ENCODE measurements at places on chromosomes 12 and 14.

- peak; percentile 38 for DNase-seq
Measured at GRCh38 chr12:66398931-66399910, 96.9 kb downstream of the HELB start.

DNA sequence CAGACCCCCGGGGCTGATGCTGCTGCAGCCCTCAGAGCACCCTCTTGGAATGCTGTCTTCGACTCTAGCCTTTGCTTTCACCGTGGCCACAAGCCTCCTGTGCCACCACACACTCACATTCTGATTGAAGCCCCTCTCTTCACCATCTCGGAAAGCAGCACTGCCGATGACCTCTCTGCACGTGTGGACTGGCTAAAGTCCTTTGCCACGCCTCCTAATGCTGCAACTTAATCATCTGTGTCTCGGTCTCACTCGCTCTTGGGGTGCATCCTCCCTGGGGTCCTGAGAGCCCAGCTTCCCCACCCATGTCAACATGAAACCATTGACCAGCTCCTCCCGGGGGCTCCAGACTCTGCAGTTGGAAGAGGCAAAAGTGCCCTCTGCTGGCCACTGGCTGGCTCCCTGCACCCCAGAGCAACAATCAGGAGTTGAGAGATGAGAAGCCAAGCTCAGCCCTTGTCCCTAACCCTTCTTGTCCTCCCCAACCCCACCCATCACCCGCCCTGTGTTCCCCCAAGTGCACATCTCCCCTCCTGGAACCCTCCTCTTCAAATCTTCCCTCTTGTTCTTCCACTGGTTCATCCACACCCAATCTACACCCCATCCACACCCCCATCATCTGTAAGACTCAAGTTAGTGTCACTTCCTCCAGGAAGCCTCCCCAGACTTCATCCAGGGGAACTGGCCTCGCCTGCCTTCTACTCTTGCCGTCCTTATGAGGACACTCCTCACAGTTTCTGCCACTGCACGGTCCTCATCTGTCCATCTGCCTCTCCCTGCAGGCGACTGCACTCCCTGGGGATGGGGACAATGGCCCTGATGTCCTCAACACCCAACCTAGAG is 23.6 kb upstream of the FAM181A start:
- DNase-seq = no peak

DNA sequence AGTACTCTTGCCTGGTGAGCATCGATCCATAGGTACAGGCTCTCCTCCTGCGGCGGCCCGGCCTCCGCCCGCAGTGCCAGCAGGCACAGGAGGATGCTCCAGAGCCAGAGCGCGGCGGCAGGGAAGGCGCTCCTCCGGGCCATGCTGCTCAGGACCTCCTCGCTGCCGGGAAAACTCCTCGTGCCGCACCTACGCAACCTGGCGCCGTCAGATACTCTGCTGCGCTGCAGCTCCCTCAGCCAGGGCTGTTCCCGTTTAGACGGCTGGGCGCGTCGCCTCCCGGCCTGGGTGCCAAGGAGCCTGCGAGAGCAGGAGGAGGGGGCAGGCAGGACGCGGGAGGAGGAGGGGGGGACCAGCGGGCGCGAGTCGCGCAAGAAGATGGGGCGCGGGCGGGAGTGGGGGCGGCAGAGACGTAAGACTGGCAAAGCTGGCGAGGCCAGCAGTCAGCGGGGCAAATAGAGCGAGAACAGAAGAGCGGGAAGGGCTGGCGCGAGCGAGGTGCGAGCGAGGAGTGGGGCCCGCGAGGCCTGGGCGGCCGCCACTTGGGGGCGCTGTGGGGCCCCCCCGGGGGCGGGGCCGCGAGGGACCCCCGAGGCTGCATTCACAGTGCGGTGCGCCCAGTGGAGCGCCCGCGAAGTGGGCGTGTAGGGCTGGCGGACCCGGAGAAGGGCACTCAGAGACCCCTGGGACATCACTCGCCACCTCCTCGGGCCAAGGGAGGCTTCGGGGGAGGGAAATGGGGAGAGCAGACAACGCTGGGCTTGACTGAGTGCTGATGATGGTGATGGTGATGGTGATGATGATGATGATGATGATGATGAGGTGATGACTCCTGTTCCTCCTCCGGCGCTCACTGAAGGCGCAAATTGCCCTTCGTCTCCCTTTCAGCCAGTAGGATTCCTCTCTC is at the start of gene WIF1:
Gene WIF1 (minus strand): TSS at position 257 of the 907 bp plus-strand sequence. CDS start 114 bp downstream, at position 143.
- peak; percentile 7 for DNase-seq

DNA sequence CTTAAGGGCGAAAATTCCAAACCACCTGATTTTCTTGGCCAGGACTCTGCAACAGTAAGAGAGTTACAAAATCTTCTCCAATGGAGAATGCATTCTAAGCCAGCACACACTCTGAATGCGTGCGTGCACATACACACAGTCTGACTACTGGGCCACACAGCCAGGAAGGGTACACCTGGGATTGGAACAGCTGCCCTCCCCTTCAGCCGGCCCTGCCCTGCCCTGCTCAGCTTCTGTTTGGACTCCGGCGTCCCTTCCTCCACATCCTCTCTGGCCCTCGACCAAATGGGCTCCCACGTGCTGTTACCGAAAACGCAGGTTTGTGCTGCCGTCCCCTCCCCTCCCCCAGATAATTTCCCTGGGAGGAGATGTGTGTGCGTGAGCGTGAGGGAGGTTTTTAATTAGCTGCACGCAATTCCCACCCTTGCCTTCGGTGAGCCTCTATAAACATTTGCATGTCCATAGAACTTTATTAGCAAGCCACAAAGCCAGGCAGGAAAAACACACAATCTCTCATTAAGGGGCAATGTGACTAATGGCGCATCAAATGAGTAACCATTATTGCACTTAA is 43.0 kb downstream of the CCNK start:
- no peak for DNase-seq

- DNase-seq = no peak
Measured at GRCh38 chr14:30387871-30388270, 171.1 kb upstream of the G2E3 start.

GRCh38 chr12:30953257-30953656 is 26.7 kb downstream of the TSPAN11 start:
- no peak for DNase-seq

DNA sequence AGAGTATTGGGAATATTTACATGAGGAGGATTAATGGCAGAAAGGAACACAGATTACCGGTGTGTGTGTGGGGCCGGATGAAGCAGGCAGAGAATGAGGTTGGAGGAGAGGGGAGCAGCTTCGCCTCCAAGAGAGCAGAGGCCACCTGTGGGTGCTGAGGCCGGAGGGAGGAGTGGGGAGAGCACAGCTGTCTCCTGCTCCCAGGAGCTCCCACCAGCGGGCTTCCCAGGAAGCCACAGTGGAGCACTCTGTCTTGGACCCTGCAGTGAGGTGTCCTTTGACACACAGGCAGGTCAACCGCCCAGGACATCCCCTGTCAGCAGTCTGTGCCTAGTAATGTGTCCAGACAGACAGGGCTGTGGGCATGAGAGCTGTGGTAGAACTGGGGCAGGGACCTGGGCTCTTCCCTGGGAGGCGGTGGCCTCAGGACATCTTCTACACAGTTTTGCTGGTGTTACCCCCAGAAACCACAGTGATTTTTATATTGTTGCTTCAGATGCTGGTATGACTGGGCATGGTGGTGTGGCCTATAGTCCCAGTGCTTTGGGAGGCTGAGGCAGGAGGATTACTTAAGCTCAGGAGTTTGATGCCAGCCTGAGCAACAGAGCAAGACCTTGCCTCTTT is 18.5 kb upstream of the AMN start:
- no peak for DNase-seq

GRCh38 chr12:40996091-40996490 is 192.0 kb upstream of the PDZRN4 start:
- DNase-seq = no peak

DNA sequence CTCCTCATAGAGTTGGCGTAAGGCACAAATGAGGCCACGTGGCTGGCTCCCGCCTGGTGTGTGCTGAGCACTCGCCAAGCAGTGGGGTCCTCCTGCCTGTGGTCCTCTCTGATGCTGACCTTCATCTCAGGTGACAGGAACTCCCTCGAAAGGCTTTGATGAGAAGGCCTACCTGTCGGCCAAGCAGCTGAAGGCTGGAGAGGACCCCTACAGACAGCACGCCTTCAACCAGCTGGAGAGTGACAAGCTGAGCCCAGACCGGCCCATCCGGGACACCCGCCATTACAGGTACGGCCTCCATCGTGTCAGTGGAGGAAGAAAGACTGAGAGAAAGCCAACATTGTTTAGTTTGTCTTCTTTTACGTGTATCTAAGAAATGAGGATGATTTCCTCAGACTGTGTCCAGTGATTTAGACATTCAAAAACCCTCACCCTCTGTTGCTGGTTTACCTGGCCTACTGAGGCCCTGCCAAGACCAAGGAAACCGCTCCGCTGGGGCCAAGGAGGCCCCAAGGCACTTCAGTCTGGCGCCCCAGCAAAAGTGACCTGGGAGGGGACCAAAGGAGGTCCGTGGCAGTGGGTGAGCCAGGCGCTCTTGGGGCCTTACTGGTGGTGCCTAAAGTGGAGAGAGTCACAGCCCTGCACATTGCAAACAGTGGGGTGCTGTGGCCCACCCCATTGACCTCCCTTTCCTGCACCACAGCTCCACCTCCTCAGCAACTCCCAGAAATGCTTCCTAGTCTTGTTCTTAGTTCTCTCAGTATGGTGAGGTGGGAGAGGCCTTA is 60.8 kb downstream of the GALNT16 start:
- DNase-seq = no peak

DNA sequence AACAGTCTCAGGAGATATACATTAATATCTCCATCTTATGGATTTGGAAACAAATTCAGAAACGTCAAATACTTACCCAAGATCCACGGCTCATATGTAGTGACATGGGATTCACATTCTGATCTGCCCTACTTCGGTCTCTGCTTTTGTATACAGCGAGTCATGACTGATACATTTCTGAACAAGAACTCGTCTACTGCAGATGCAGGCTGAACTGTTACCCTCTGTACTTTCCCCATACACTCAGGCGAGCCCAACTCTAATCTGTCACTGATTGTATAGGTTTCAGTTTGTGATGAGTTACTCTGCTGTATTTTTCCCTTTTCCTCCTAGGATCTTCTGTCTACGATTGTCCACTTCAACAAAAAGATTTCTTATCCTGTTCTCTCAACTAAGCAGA is 441.6 kb downstream of the CCDC91 start:
- DNase-seq = no peak

Measured in inflammatory macrophage treated with lipopolysaccharide for 4 hours (primary cell).